ENCODE measurements at places on chromosomes 6 and 20.

DNA sequence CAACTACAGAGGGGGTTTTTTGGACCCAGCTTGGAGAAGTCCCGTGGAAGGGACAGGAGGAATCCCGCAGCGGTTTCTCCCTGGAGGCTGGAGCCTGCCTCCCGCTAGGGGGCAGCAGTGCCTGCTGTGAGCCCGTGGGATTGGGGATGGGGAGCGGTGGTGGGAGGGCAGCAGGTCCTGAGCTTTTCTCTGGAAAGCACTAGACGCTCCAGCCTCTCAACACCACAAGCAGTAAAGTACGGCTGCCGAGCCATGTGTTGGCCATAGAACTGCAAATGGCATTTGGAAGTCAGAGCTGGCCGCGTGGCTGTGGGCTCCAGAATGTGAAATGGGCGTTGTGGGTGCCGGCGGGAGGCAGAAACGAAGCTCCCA is 47.8 kb downstream of the GMPR start:
- DNase-seq: no peak

GRCh38 chr20:33240923-33241322 is 5.1 kb downstream of the BPIFA1 start:
- no peak for DNase-seq

DNA sequence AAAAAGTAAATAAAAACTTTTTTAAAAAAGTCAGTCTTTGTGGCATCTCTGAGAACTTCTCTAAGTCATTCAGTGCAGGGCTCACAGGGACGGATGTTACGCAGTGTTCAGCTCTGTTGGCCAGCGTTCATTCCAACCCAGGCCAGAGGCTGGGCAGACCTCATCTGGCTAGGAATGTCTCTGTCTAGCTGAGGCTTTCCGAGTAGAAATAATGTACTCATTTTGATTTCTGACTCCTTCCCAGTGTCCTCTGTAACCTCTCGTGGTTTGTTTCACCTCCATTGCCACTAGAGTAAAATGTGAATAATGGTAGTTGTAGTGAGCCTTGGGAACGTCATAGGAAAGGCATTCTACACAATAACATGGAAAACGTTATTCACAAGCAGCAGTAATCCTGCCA is 135.1 kb downstream of the TMEM242 start:
- DNase-seq: no peak

DNA sequence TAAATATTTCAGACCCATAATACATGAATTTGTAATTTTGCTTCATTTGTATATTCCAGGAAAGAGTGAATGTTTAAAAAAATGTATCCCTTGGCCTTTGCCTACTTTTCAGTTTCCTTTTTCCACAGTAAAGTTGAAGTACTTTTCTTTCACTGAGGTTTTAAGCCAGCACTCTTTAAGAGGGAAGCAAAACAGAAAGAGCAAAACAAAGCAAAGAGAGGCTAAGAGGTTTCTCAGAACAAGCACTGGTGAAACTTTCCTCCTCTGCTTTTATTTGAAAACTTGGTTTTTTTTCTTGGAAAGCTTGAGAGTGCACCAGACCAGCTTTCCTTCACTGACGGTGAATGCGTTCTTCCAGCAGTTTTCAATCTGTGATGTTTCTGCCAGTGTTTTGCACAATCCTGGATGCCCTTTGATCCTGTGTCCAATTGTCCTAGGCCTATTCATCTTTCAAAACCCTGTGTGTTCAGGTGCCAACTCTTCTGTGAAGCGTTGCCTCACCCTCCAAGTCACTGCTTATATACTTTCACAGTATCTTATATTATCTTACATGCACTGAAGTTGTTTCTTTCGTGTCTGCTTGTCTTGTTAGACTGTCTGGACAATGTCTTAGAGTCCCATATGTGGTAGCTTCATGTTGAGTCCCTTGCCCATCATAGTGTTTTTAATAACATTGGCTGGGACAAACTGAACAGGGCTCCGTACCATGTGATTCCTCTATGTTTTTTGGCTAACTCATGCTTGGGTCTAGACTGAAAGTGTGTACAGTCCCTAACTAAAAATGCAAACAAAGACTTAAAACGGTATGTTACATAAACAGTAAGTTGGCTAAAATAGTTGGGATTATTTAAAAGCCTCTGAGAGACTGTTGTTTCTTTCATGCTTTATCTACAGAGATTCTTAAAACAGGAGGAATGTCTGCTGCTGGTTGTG is 1.9 kb downstream of the RNF217 start:
- no peak for DNase-seq

DNA sequence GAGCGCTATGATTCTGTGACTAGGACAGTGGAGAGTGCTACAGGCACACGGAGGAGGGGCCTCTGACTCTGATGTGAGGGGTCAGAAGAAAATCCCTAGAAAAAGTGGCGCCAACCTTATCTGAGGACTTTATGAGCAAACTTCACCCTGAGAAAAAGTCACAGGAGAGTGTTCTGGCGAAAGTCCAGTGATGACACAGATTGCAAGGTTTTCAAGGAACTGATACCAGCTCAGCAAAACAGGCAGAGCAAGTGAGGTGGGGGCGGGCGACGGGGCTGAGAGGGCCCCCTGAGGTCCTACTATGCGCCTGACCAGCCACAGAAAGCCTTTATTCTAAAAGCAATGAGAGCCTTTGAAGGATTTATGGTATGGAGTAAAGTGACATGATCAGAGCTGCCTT is 73.3 kb downstream of the SLC22A23 start:
- DNase-seq: no peak

Data from activated CD4-positive, alpha-beta T cell treated with anti-CD3 and anti-CD28 coated beads, Interleukin-2, amount 50 U/mL, for 24 hours (primary cell).